Urinary bladder (tissue), 4 donors: ENCODE measurements at places on chromosomes 5 and 9. TPM values are rescaled to one million over a fixed set of nuclear protein-coding genes. Genes with fewer than 3 reads are reported as not detected.

DNA sequence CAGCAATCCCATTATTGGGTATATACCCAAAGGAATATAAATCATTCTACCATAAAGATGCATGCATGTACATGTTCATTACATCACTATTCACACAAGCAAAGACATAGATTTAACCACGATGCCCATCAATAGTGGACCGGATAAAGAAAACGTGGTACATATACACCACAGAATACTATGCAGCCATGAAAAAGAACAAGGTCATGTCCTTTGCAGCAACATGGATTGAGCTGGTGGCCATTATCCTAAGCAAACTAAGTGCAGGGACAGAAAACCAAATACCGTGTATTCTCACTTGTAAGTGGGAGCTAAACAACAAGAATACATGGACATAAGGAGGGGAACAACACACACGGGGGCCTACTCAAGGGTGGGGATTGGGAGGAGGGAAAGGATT, 33.8 kb upstream of the LAMC3 start:
- DNase-seq: no peak

The ELOVL7 gene
- 3.3 TPM for polyA plus RNA-seq

- DNase-seq: no peak
These were observed 25.1 kb upstream of the UGCG start for GRCh38 chr9:111871499-111871855.

- DNase-seq: no peak
These were observed 1.1 kb downstream of the NPM1 start for GRCh38 chr5:171388816-171389168.

DNA sequence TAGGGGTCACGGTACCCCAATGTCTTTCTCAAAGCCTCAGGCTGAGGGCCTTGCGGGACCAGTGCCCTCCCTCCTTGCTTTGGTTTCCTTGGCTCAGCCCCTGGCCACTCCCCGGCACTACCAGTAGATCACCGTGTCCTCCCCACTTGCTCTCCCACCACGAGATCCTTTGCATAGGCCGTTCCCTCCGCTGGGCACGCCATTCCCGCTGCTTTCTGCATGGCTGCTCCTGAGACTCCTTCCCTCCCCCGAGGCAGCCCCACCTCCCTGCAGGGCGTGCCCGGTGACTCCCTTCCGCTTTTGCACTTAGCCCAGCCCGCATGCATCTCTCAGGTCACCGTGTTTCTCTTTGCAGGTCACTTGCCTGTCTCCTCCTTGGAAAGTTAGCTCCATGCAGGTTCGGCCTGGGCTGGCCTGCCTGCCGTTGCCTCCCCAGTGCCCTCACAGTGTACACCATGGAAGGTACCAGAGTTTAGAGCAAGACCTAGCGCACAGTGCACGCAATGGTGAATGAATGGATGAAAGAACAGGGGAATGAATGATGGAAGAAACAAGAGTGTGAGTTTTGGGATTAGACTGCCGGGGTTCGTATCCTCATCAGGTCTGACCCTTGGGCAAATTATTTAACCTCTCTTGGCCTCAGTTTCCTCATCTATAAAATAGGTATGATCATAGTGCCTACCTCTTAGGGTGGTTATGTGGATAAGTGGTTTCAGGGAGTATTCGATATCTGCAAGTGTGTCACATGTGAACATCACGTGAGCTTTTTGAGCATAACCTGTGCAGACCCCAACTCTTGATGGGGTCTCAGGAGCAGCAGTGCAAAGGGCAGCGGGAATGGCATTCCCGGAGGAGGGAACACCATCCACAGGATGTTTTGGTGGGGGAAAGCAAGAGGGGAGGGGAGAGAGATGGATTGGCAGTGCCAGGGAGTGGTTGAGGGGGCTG, 214.3 kb downstream of the C9orf50 start:
- DNase-seq: no peak

DNA sequence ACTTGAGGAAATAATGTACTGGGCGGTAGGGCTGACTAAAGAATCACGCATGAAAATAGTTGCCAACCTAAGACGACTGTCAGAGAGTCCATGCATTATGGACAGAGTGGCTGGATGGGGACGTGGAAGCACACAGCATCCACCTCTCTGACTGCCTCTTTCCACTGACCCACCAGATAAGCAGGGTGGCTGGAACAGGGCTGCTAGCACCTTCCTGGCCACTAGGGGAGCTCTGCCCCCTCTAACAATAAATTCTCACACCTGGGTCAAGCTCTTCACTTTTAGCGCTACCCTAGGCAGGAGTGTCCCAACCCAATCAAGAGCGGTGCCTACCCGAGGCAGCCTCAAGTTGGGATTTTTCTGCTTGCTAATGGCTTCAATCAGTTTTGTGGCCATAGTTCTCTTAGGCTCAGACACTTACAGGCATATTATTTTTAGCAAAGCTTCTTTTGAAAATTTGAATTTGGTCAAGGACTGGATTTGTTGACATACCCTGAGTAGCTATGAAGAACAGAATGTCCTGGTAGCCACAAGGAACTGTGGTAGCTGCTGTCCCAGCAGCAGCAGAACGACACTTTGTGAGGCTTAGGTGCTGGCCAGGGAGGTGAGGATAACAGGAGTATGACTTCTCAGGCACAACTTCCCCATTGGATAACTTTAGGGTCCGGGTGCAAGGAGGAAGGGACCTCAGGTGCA, 6.9 kb upstream of the TPM2 start:
- no peak for DNase-seq

DNA sequence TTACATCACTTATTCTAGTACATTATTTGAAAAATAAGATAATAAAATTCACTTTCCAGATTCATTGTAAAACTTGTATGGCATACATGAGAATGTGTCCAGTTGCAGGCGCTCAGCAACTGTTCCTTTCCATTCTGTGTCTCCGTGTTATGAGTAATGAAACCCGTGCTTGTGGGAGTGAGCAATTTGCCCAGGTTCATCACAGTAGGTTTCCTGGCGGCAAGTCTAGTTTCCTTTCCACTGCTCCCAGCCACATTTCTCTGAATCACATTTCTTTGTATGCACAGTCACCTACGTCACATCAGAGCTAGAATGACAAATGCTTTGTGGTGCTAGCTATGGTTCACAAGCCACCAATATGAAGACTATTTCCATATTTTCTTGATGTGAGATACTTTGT, 39.9 kb downstream of the MOCS2 start:
- DNase-seq: no peak

The RIOK2 gene
- polyA plus RNA-seq: 10.2 TPM

GRCh38 chr5:96582343-96582742, 79.8 kb upstream of the CAST start:
- no peak for DNase-seq

The CCNO gene
- polyA plus RNA-seq: 2.8 TPM

The GFM2 gene
- polyA plus RNA-seq: 14.1 TPM

DNA sequence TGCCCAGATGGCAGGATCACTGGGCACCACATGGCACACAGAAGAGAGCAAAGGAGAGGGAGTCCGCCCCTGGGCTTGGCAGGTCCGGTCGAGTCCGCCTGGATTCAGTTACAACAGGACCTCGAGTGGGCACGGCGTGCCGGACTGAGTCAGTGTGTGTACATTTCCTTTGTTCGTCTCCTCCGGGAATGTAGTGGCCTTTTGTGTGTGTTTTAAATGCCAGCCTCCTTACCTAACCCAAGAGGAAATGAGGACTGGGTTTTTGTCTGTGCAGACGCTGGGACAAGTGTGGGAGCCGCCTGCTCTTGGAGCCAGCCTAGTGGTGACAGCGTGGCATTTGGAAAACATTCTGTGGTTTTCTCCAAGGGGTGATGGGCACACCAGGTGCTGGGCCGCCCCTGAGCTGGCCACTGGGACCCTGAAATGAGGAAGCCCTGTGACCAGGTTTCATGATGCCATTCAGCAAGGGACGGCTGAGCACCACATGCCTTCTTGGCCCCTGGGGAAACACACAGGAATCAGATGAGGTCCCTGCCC, 9.6 kb downstream of the NEK6 start:
- DNase-seq: no peak

- no peak for DNase-seq
These were observed 138.2 kb downstream of the NSG2 start for GRCh38 chr5:174183701-174184100.

DNA sequence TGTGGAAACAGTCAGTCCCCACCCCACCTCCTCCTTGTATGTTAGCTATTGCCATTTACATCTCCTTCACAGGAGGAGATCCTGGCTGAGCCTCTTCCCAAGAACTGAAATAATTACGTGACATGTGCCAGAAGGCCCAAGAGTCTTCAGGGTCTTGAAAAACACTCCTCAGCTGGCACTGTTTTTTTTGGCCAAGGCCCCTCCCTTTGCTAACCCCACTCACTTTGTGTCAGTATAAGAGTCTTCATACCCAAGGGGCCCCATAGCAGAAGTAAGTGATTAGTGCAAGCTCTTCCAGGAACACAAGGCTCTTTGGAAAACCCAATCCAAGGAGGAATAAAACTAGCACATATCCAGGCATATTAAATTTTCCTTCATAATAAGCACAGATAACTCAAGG, 5.7 kb upstream of the LARP1 start:
- no peak for DNase-seq

DNA sequence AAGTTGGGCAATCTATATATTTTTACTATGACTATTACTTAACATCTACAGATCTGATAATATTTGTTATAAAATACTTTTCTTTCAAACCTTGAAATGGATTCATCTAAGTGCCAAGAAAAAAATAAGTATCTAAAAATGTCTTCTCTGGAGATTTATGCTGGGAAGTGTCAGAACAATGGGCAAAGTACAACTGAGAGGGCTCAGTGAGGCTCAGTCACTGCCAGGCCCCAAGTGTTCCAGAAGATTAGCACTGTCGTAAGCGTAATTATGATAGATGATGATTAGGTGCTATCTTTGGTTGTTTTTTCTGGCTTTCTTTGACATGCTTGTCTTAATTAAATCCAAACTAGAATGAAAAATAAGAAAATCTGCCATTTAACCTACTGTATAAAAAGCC, 72.2 kb upstream of the ADAMTS19 start:
- DNase-seq: no peak

DNA sequence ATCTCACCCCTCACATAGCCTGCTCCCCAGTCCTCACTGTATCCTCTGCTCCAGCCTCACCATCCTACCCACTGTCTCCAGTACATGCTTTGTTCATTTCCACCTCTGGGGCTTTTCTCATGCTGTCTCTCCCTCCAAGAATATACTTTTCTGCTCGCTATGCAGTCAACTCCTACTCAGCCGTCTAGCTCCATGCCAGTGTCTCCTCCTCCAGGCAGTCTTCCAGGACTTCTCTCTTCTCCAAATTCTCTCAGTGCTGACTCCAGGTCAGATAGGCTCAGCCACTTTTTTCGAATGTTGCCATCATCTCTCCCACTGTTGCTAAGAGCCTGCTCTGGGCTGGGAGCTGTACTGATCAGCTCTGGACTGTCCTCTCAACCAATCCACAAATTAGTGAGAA, 8.0 kb upstream of the DAB2IP start:
- no peak for DNase-seq

GRCh38 chr5:151038412-151038745, 18.0 kb downstream of the GPX3 start:
- DNase-seq: no peak

The BAAT gene
- 0.06 TPM for polyA plus RNA-seq

GRCh38 chr5:56480078-56480704, 247.1 kb upstream of the ANKRD55 start:
- no peak for DNase-seq

GRCh38 chr9:112810696-112811490, 60.3 kb downstream of the SNX30 start:
- DNase-seq: no peak

The SH3PXD2B gene
- polyA plus RNA-seq: 39.4 TPM

The GRM6 gene
- not detected for polyA plus RNA-seq

- DNase-seq: no peak
These were observed 85.3 kb downstream of the SLC38A9 start for GRCh38 chr5:55626790-55627189.

DNA sequence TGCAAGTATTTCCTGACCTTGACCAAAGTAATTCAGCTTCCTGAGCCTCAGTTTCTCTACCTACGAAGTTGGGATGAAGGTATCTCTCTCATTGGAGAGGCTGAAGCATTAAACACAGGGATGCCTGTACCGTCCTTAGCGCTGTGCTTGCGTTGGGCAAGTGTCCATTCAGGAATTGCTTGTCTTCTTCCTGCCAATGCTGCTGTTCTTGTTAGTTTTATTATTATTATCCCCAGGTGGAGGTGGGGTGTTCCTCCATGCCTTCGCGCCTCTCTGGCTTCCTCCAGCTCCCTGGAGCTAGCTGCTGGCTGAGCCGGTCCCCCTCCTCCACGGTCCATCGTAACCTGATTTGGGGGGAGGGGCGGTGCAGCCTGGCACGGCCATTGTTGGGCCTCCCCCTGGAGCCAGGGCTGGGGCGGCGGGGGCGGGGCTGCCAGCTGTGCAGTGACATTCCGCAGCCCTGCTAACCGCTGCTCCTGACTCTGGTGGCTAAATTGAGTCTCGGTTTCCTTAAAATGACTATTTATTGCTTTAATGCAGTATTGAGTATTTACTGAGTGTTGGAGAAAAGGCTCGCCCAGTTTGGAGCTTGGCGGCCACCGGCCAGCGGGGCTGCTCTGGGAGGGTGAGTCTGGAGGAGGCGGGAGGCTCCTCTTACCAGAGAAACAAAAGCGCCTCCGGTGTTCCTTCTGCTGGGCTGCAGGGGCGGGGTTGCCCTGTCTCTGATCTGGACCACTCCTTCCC, 51.3 kb downstream of the LMX1B start:
- DNase-seq: no peak

DNA sequence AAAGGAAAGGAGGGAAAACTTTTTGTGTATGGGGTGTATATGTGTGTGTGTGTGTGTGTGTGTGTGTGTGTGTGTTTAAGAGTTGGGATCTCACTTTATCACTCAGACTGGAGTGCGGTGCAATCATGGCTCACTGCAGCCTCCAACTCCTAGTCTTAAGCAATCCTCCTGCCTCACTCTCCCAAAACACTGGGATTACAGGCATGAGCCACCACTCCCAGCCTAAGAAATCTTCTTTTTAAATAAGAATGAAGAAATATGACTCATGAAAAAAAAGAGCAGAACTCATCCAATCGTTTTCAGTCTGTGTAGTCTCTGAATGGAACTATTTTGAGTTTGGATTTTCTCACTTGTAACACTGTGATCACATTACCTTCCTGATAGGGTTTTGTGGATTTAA, 601.5 kb downstream of the ACTL7B start:
- no peak for DNase-seq

The OR5C1 gene
- not detected for polyA plus RNA-seq
